ENCODE measurements at places on chromosomes 1 and 21.

GRCh38 chr1:4115191-4115900 is 215.3 kb upstream of the C1orf174 start:
- DNase-seq, result no peak

DNA sequence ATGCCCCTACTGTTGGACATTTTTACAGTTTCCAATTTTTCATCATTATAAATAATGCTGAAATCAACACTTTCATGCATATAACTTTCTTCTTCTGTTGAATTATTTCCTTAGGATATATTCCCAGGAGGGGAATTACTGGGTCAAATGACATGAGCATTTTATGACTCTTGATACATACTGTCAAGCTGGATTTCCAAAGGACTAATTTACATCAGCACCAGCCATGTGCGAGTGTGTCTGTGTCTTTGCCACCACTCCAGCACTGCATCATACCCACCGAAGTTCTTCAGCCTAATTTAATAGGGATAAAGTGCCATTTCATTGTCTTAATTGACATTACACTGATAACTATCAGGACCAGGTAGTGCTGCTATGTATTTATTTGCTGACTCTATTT is 146.7 kb downstream of the CSMD2 start:
- H3K27me3 ChIP-seq, result no peaks in the 10 kb centered on the region
- DNase-seq, result peak; percentile 2
- H3K27ac ChIP-seq, result no peak overlapping the region
- H3K4me1 ChIP-seq, result peaks cover 22% of the 10 kb centered on the region
- H3K36me3 ChIP-seq, result no peaks in the 10 kb centered on the region

- no peak overlapping the region for H3K27ac ChIP-seq
- peaks cover 10% of the 10 kb centered on the region for H3K4me1 ChIP-seq
- H3K36me3 ChIP-seq, result no peaks in the 10 kb centered on the region
Observed at GRCh38 chr1:96992871-96993270, 271.3 kb downstream of the PTBP2 start.

DNA sequence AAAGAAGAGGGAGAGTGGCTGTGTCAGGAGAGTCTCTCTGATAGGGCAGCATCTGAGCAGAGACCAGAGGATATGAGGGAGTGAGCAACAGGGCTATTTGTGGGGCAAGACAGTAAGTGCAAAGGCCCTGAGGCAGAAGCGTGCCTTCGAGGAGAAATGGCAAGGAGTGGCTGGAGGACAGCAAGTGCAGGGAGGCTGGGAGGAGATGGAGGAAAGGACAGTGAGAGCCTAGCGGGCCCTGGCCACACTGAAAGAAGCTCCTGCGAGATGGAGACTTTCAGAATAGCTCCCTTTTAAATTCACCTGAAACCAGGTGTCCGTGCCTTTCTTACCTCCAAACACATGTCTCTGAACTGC is 25.2 kb downstream of the EXOC8 start:
- no peak overlapping the region for H3K4me3 ChIP-seq
- no peak overlapping the region for H3K27ac ChIP-seq
- no peaks in the 10 kb centered on the region for H3K36me3 ChIP-seq
- peak; percentile 20 for DNase-seq
- no peaks in the 10 kb centered on the region for H3K27me3 ChIP-seq
- H3K4me1 ChIP-seq, result no peaks in the 10 kb centered on the region

DNA sequence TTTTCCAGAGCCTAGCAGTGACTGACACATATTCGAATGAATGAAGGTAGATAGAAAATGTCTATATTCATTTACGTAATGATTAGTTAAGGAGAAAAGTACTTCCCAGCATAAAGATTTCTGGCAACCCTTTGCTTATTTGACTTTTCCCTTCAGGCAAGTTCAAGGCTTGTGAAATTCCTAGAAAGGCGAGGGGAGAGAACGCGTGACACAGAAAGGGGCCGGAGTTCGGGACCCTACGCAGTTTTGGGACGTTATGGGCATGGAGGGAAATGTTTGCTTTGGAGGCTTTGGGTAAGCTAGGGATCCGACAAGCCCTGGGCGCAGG is 472 bp upstream of the USP25 start:
- no peaks in the 10 kb centered on the region for H3K27me3 ChIP-seq
- H3K27ac ChIP-seq, result no peak overlapping the region
- H3K36me3 ChIP-seq, result no peaks in the 10 kb centered on the region

GRCh38 chr1:194026422-194026821 is 840.0 kb upstream of the B3GALT2 start:
- no peaks in the 10 kb centered on the region for H3K36me3 ChIP-seq
- no peaks in the 10 kb centered on the region for H3K4me1 ChIP-seq
- H3K4me3 ChIP-seq, result no peak overlapping the region
- no peak for DNase-seq

GRCh38 chr1:34165422-34165921 is 442 bp upstream of the CSMD2 start:
- H3K27ac ChIP-seq, result no peak overlapping the region
- peak overlapping the region; percentile 63 for H3K4me3 ChIP-seq
- no peaks in the 10 kb centered on the region for H3K4me1 ChIP-seq
- H3K27me3 ChIP-seq, result peaks cover 95% of the 10 kb centered on the region

GRCh38 chr1:20470194-20470593 is 15.8 kb downstream of the CAMK2N1 start:
- no peak overlapping the region for H3K27ac ChIP-seq
- DNase-seq, result no peak
- H3K36me3 ChIP-seq, result no peaks in the 10 kb centered on the region

DNA sequence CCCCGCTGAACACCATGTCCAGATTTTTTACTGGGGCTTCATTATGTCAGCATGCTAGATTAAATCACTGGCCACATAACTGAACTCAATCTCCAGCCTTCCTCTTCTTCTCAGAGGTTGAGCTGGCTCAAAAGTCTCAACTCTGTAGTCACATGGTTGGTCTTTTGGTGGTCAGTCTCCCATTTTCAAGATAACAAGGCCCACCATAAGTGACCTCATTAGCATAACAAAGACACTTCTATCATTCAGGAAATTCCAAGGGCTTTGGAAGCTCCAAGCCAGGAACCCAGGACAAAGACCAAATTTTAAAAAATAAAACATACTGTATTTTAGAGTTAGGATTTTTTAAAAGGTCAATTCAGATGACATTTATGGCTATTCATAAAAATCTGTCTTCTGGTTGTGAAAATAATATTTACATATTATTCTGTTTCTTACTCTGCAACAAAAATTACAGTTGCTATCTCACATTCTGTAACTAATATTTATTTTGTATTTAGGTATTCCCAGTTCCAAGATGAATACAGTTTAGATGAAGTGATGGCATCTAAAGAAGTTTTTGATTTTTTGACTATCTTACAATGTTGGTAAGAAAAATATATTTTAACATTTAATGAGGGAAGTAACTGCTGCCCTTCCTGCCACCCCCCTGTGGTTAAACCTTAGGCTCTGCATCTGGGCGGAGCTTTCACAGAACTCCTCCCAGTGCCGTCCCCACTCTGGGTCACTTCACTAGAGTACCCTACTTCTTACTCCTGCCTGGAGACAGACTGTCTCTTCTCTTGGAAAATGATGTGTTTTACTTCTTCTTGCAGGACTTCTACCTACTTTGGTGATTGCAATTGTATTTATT is 49.3 kb downstream of the SCP2 start:
- no peak overlapping the region for H3K27ac ChIP-seq
- H3K36me3 ChIP-seq, result no peaks in the 10 kb centered on the region
- H3K27me3 ChIP-seq, result no peaks in the 10 kb centered on the region
- H3K4me1 ChIP-seq, result no peaks in the 10 kb centered on the region
- no peak overlapping the region for H3K4me3 ChIP-seq

DNA sequence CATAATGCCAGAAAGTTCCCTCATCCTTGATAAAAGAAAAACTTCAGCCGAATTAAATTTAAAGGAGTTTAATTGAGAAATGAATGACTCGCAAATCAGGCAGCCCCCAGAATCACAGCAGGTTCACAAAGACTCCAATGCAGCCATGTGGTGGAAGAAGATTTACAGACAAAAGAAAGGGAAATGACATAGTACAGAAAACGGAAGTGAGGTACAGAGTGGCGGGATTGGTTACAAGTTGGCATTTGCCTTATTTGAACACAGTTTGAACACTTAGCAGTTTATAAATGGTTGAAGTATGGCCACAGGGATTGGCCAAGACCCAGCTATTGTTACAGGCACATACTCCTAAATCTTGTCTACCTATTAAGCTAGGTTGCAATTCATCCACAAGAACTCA is 46.6 kb downstream of the HIVEP3 start:
- H3K4me1 ChIP-seq, result peaks cover 31% of the 10 kb centered on the region
- H3K27ac ChIP-seq, result no peak overlapping the region
- peaks cover 4% of the 10 kb centered on the region for H3K27me3 ChIP-seq
- no peaks in the 10 kb centered on the region for H3K36me3 ChIP-seq
- no peak overlapping the region for H3K4me3 ChIP-seq

- no peak overlapping the region for H3K4me3 ChIP-seq
- no peak overlapping the region for H3K27ac ChIP-seq
- H3K27me3 ChIP-seq, result no peaks in the 10 kb centered on the region
- no peaks in the 10 kb centered on the region for H3K4me1 ChIP-seq
- no peak for DNase-seq
- H3K36me3 ChIP-seq, result no peaks in the 10 kb centered on the region
Observed at GRCh38 chr1:26012864-26013263, 8.7 kb upstream of the EXTL1 start.
